Activated T-helper 1 cell treated with anti-CD3 and anti-CD28 coated beads, Interleukin-12 subunit alpha, Interleukin-12 subunit beta, Interleukin-2, Interleukin-4 antibody, amounts not matched to agents 30 ng/mL and 10 ng/mL and 1 ng/mL, durations not matched to agents 14 hours and 24 hours and 36 hours (primary cell): ENCODE measurements at places on chromosomes 12 and 14. TPM values are rescaled to one million over a fixed set of nuclear protein-coding genes. Genes with fewer than 3 reads are reported as not detected.

The TMEM233 gene
- total RNA-seq = not detected in 2 replicates

The KLHDC1 gene
- 0.93 and 1.9 TPM in 2 replicates for total RNA-seq

The PRR4 gene
- total RNA-seq = 1.9 and 3.6 TPM in 2 replicates

The TOMM20L gene
- total RNA-seq = not detected in 2 replicates
